ENCODE measurements at places on chromosomes 11 and 22. TPM values are rescaled to one million over a fixed set of nuclear protein-coding genes. Genes with fewer than 3 reads are reported as not detected.

Gene KRTAP5-5
- total RNA-seq, result not detected

Gene B3GAT1
- total RNA-seq, result 0.17 TPM

Gene MYOD1
- total RNA-seq, result not detected

Gene ASCL2
- 0.17 TPM for total RNA-seq

Gene SPTBN2
- total RNA-seq, result 1.1 TPM

Gene PDGFB
- 19.9 TPM for total RNA-seq

Gene RDX
- 117 TPM for total RNA-seq

Gene YPEL1
- total RNA-seq, result 3.2 TPM

Gene ACER3
- total RNA-seq, result 9.4 TPM

Gene ATG16L2
- total RNA-seq, result 16.3 TPM

Gene LGALS12
- total RNA-seq, result 0.72 TPM

DNA sequence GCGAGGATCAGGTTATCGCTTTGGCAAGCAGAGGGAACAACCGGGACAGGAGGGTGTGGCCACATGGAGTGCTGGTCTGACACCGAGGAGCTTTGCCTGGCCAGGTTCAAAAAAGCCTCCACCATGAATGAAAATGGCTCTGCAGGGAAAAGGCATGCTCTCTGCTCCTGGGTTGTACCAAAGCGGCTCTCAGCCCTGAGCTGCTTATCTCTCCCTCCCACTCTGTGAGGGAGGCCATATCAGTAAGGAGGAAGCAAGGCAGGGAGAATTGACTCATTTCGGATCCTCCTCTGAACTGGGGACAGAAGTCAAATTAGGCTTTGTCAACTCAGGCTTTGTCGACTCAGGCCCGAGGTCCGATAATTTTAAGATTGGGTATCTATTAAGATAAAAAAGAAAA is 82.9 kb upstream of the CRTAM start:
- DNase-seq, result no peak

DNA sequence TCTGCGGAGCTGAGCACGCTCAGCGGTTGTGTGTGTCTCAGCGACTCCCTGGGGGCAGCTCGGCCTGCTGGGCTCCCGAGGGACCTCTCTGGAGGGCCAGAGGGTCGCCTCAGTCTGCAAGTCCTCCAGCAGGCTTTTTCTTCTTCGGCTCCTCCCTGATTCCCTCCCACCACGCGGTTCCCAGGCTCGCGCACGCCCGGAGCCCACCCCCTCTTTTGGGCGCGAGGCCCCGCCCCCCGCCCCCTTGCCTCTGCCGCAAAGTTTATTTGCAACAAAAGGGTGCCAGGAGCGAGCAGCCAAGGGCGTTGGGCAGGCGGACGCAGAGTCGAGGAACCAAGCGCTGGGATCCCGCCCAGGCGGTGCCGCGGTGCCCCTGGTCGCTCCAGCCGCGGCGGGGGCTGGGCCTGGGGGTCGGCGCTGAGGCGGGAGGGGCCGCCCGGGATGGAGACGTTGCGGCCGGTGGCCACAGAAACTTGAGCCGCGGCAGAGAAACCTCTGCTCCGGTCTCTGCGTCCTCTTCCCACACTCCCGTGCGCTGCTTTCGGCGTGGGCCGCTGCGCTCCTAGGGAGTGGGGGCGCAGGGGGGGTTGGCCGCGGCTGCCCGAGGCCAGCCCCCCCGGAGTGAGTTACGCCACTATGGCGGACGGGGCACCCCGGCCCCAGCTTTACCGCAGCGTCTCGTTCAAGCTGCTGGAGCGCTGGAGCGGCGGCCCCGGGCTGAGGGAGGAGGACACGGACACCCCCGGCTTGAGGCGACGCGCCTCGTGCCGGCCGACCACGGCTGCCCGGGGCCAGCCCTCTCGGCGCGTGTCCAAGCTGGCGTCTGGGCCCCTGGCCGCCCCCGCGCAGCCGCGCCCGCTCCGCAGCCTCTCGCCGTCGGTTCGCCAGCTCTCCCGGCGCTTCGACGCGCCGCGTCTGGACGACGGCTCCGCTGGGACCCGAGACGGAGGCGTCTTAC is at the start of gene ARHGEF17:
TSS of gene ARHGEF17 (plus strand) at position 274 of the 958 bp plus-strand sequence. CDS start at position 637, 363 bp downstream.
- peak; percentile 86 for DNase-seq

GRCh38 chr22:22219140-22219996 is 25.2 kb upstream of the VPREB1 start:
- no peak for DNase-seq

- no peak for DNase-seq
Observed at GRCh38 chr22:23806837-23807236, 20.1 kb downstream of the SMARCB1 start.

DNA sequence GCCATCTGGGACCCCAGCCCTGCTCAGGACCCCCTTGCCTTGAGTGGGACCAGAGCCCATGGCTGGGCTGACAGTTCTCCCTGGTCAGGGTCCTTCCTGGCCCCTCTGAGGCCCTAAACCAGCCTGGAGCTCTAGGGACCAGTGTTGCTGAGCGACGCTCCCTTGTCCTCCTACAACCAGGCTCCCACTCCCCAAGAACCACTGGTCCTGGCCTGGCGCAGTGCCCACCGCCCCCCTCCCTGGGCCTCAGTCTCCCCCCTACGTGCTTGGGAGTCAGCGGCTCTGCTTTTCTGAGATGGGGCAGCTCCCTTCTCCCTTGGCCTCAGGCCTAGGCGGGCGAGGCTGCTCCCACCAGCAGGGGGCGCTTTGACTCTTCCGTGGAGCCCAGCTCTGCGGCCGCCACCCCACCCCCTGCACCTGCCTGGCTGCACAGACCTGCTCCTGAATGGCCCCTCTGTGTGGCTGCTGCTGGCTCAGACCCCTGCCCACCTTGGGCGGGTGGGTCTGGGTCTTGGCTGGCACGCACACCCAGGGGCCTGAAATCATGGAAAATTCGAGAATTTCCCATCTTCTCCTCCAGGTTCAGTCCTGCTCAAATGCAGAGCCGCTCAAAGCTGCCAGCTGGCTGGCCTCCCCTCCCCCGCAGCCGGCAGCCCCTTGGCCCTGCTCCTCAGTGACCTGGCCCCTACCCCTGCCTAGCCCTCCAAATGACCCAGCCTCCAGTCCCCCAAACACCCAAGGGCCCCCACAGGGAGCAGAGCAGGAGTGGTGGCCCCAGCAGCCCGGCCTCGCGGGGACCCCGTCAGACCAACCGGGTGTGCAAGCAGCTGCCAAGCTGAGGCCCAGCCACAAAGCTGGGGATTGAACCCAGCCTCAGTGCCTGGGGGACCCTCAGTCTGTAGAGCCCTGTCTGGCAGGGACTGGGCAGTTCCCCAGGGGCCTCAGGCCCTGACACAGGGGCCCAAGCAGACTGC is 9.1 kb downstream of the PRR33 start:
- peak; percentile 92 for DNase-seq

DNA sequence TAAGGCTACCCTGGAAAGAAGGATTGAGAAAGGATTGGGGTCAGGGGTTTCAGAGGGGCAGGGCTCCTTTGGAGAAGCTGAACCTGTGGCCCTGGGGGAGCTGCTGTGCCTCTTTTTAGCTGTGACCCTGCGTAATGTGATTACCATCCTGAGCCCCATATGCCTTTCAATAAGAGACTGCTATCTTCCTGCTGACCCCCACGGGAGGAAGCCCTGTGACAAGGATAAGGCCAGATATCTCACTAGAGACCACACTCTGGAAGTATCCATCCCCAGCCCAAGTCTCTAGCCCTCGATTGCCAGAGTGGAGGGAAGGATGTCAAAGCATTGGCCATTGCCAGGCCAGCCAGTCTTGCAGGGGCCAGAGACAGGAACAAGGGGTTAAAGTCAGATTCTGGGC is 4.8 kb upstream of the SLC39A13 start:
- no peak for DNase-seq

DNA sequence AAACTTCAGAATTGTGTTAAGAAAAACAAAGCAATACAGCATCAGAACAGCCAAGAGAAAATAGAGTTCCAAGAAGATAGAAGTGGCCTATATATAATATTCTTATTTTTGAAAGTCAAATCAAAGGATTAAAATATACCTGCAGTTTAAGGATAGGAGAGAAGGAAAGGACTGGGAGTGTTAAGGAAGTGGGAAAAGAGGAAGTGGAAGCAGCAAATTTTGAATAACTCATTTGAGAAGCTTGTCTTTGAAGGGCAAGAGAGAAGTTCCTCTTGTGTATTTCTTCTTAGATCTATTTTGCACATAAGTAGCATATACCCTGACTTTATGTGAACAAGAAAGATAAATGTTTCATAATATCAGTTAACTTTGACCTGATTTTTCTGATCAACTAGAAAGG is 62.6 kb upstream of the SLC17A6 start:
- DNase-seq, result no peak

DNA sequence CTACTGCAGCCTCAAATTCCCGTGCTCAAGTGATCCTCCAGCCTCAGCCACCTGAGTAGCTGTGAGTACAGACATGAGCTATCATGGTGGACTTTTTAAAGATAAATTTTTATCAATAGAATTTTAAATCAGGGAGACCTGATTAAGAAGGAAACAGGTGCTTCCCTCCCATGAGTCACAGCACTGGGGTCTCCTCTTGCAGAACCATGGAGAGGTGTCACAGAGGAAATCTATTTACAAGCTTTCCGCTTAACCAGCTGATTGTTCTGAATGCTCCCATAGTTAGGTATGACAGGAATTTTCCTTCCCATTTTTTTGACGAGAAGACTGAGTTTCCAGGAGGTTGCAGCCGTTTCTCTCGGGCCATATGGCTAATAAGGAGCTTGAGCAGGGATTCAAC is 516.1 kb downstream of the MIAT start:
- DNase-seq, result no peak

DNA sequence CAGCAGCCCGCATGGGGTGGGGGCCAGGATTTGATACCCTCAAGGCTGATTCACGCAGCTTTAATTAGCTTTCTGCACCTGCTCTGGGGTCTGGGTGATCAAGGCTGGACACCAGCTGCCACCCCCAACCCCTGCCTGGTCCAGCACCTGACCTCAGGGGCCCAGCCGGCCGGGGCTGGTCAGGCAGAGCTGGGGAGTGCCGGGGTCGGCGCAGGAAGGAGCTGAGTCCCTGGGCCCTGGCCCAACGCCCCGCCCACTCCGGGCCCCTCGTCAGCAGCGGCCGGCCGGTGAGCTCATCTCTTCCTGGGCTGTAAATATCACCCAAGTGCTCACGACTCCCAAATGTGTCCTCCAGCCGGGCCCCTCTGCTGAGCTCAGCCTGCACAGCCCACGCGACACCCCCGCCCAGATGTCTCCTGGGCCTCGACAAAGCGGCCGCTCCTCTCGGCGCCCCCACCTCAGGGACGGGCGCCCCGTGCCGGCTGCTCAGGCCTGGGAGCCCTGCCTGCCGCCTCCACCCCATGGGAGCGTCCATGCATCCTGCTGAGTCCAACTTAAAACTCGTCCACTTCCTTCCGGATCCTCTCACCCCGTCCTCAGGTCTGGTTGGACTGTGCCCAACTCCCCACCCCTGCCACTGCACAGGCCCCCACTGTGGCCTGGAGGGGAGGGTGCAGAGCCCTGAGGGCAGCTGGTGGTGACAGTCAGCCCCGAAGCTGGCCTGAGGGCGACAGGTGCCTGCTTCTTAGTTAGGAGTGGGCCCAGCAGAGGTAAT is 29.0 kb downstream of the RTN4R start:
- DNase-seq, result peak; percentile 67

GRCh38 chr11:125071846-125072217 is 8.7 kb downstream of the SLC37A2 start:
- no peak for DNase-seq

DNA sequence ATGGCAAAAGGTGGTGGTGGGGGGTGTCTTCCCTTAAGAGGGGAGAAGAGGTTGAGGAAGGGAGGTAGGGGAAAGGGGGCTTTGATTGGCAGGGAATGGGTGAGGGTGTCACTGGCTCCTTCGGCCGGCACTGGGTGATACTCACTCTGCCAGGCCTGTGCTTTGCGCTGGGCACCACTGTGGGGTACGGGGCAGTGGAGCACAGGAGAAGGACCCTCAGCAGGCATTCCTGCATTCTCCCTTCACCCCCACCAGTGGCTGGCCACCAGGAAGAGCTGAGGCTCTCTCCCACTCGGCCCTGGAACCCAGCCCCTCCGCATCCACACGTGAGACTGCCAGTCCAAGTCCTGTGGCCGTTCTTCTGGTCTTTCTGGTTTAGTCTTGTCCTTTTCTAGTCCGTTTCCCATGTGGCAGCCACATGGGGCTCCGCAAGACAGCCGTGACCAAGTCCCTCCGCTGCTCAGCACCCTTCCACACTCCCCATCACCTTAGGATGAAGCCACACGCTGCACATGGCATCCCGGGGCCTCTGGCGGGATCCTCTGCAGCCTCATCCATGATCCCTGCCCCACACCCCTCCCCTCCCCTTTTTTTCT is 8.0 kb downstream of the CAPN5 start:
- DNase-seq, result no peak

GRCh38 chr11:4882543-4882942 is 843 bp downstream of the OR51T1 start:
- no peak for DNase-seq

GRCh38 chr22:44192098-44192815 is 11.5 kb downstream of the PARVG start:
- no peak for DNase-seq

DNA sequence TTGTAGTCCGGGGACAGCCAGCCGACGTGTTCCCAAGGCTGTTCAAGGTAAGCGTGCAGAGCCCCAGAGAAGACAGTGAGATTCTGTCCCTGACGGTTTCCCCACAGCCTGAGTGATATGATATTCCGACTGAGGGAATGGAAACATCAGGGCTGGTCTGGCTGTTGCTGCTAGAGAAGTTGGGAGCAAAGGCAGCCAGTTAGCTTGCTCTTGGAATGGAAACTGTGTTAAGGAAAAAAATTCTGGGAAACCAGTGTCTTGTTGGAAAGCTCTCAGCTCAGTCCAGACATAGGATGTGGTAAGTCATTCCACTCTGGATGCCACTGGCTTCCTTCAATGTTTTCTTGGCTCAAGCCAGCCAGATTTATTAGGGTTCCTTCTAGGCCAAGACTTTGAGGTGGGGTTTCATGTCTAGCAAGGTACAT is 8.8 kb downstream of the CRY2 start:
- no peak for DNase-seq

DNA sequence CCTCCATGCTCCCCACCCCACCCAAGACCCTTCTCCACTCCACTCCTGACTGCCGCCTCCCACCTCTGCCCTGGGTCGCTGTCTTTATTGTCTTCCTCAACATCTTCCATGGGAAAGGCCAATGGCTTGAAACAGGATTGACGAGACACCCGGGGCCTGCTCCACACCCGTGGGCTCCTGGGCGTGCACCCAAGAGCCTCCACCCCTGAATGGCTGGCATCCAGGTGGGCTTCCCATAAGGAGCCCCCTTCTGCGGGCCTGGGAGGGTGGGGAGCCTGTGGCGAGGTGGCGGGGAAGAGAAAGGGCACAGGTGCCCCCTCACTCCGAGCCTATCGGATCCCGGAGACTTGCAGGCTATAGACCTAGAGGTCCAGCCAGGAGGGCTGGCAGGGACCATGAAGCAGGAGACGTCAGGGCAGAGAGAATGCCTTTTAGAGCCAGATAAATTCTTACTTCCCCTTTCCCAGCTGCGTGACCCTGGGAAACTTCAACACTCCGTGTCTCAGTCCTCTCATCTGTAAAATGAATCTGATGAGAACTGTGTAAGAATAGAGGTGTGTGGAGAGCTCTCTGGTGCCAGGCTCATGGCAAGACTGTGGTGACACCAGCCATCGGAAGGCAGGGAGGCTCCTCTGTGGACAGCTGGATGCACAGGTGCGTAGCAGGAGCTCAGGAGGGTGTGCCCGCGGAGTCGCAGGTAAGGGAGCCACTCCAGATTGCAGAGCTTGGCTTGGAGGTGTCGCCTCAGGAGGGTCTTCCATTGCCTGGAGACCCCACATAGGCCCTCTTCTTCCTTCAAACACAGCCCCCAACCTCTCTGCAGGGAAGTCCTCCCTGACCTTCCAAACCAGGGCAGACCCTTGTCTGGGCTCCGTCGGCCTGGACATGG is 53.9 kb downstream of the SMIM38 start:
- no peak for DNase-seq
